Lung microvascular endothelial cell (primary cell): ENCODE measurements at places on chromosomes 5 and 9. TPM values are rescaled to one million over a fixed set of nuclear protein-coding genes. Genes with fewer than 3 reads are reported as not detected.

PCDHB4 gene
- total RNA-seq: 0.20 and 0.22 TPM in 2 replicates

GPR150 gene
- under 0.01 and 0.22 TPM in 2 replicates for total RNA-seq

SNCAIP gene
- 10.7 and 160 TPM in 2 replicates for total RNA-seq

TNFSF15 gene
- 0.87 and 2.6 TPM in 2 replicates for total RNA-seq

MYO10 gene
- total RNA-seq: 55.8 and 59.5 TPM in 2 replicates

SWI5 gene
- 17.5 and 19.6 TPM in 2 replicates for total RNA-seq

FGD3 gene
- total RNA-seq: not detected in 2 replicates

ADAMTS13 gene
- 0.44 and 0.60 TPM in 2 replicates for total RNA-seq

MYMK gene
- not detected in 2 replicates for total RNA-seq

PCDHB5 gene
- total RNA-seq: 0.87 and 1.8 TPM in 2 replicates

KIF4B gene
- total RNA-seq: 0.40 and 0.44 TPM in 2 replicates

IL13 gene
- total RNA-seq: not detected in 2 replicates

BARHL1 gene
- not detected in 2 replicates for total RNA-seq

KYAT1 gene
- 3.5 and 5.6 TPM in 2 replicates for total RNA-seq

PIGO gene
- total RNA-seq: 7.2 and 8.7 TPM in 2 replicates
